ENCODE measurements at places on chromosomes 7 and 10.

DNA sequence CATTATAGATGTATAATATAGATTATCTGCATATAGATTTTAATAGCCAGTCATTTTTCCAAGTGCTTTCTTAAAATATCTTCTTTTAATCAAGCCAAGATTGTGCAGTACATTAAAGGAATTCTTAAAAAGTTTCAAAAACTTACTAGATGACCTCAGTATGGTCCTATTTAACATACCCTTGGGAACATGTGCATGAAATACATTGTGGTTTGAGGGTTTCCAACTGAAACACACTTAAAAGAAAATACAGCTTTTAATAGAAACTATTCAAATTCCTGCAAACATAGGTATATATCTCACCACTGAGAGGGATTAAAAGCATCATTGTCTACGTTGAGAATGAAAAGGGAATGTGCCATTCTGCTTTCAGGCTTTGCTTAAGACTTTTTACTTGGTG is 364.9 kb downstream of the SUGCT start:
- no peak for DNase-seq

- no peak for DNase-seq
Measured at GRCh38 chr7:43593010-43593409, 10.1 kb downstream of the STK17A start.

- DNase-seq = no peak
Measured at GRCh38 chr10:21183025-21183424, 285.9 kb upstream of the NEBL start.

- no peak for DNase-seq
Measured at GRCh38 chr7:140597428-140597949, 43.1 kb downstream of the DENND2A start.

GRCh38 chr7:91206361-91206960 is 57.8 kb upstream of the FZD1 start:
- no peak for DNase-seq

DNA sequence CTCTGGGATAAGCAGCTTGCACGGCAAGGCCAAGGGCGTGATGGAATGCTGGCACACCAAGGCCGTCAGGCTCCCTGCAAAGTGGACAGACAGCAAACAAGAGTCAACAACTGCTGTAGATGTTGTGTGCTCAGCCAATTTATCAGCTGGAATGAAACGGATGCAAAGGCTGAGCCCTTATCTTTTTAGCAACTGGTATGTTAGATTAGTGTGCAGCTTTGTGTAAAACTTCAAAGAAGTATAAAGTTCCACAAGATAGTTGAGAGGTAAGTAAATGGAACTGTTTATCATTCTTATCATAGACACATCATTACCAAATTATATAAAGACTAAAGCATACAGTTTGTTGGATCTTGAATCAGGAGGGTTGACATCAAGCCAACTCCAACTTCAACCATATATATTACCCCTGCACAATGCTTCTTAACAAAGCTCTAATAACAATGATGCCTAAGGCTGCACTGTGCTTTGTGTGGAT is 289.0 kb downstream of the TNS3 start:
- DNase-seq = no peak

DNA sequence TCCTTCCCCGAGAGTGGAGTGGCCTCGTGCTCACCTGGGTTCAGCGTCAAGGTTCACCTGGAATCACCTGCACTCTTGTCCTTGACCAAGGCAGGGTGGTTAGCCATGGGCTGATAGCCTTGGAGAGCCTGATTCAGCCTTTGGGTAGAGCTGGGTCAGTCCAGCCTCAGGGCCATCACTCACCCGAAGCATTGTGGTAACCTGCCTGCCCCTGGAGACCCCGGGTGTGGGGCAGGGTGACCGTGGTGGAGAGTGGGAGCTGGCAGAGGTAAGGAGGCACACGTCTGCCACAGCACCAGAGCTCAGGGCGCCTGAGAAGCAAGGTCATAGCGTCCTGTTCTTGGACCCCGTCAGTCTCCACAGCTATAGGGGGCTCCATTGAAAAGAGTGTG is 27.8 kb upstream of the WDFY4 start:
- DNase-seq = no peak

DNA sequence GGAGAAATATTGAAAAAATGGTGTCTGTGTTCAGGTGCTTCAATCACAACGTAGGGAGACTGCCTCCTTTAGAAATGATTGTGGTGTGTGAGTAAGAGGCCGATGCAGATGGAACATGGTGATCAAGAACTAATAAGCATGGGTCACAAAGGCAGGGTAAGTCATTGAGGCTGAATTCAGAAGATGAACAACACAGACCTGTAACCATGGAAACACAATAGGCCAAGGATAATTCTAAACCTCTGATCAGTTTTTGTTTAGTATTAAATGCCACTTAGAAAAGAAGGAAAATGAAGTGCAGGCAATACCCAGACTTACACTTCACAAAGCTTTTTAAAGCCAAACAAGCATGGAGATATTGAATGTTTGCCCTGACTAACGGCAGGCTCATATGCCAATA is 32.8 kb upstream of the TAS2R16 start:
- DNase-seq = no peak

DNA sequence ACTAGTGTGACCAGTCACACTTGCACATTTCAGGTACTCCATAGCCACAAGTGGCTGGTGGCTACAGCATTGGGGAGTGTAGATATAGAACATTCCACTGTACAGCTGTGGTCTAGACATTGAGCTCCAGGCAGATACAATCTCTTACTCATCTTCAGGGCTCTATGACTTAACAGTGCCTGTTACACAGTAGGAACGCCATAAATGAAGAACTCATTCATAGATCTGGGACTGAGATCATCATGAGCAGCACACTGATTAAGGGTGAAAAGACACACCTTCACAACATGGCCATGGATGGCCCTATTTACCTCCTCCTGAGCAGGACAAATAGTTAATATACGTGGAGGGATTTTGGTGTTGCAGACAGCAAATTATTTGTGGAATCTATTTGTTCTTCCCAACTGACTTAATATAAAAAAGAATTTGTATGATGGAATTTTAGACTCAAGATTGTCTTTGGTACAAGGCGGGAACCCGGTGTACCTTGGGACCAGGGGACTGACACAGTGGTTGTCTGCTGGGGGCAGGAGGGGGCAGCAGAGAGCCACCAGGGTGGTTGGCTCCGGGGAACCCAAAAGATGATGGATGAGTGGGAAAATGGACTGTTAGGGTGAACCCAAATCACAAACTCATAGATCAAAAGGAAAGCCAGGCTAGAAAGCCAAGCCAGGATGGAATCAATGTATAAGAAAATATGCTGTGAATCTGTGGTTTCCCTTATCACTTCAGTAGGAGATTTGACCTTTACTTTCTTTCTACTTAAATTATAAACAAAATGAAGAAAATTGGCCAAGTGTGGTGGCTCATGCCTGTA is 24.3 kb upstream of the CPA2 start:
- peak; percentile 76 for DNase-seq

DNA sequence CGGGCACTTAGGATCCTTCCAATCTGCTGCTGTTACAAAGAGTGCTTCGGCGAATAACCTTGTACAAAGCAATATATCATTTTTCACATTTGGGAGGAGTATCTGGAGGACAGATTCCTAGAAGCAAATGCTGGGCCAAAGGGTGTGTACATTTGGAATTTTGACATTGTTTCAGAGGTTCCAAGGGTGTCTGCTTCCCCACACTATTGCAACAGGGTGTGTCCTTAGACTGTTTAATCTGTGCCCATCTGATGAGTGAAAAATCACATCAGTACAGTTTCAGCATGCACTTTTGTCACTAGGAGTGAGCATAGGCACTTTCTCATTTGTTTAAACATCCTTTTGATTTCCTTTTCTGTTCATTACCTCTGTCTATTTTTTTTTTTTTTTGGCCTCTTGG is 8.6 kb upstream of the ELFN1 start:
- no peak for DNase-seq

DNA sequence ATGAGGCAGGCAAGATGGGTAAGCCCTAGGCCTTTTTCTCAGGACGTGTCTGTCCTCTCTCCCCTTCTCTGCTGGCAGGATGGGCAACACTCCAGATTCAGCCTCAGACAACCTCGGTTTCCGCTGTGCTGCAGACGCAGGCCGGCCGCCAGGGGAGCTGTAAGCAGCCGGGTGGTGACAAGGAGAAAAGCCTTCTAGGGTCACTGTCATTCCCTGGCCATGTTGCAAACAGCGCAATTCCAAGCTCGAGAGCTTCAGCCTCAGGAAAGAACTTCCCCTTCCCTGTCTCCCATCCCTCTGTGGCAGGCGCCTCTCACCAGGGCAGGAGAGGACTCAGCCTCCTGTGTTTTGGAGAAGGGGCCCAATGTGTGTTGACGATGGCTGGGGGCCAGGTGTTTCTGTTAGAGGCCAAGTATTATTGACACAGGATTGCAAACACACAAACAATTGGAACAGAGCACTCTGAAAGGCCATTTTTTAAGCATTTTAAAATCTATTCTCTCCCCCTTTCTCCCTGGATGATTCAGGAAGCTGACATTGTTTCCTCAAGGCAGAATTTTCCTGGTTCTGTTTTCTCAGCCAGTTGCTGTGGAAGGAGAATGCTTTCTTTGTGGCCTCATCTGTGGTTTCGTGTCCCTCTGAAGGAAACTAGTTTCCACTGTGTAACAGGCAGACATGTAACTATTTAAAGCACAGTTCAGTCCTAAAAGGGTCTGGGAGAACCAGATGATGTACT is 13.1 kb downstream of the PHKG1 start:
- no peak for DNase-seq

DNA sequence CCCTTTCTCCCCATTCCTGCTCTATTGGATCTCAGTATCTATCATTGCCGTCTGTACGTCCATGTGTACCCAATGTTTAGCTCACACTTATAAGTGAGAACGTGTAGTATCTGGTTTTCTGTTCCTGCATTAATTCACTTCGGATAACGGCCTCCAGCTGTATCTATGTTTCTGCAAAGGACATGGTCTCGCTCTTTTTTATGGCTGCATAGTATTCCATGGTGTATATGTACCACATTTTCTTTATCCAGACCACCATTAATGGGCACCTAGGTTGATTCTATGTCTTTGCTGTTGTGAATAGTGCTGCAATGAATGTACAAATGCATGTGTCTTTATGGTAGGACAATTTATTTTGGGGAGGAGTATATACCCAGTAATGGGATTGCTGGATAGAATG is 94.4 kb upstream of the MPP7 start:
- DNase-seq = no peak

DNA sequence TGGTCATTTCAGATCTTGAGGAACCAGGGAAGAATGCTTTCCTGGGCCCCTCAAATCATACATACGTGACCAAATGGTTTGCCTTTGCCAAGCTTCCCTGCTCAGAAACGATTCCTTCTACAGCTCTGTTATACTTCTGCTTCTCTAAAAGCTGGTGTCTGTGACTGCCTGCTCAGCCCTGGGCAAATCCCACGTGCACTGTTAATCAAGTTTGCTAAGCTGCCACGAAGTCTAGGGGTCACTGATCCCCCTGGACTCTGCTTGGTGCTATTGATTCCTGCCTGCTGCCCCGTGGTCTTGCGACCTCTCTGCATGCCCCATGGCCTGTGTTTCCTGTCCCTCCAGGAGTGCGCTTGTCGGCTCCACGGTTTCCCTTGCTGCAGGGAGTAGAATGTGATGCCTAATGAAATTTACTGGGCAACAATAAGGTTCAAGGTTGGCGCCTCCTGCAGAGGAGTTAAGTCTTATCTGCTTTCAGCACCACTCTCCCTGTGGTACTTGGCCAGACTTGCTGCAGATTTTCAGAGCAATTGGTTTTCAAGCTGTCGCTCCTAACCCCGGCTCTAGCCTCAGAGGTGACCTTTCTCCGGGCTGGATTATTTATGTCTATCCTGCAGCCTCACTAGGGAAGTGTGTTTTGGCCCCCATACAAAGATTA is 201.6 kb upstream of the FZD8 start:
- peak; percentile 24 for DNase-seq
